ENCODE measurements at places on chromosomes 2 and 18.

DNA sequence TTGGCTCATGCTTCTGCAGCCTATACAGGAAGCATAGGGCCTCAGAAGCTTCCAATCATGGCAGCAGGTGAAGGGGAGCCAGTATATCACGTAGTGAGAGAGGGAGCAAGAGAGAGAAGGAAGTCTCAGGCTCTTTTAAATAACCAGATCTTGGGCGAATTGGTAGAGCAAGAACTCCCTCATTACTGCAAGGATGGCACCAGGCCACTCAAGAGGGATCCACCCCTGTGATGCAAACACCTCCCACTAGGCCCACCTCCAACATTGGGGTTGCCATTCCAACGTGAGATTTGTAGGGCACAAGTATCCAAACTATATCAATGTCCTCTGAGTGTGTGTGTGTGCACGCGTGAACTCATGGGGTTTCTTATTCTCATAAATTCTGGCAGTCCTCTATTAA is 37.6 kb upstream of the RMP24 start:
- DNase-seq = no peak

DNA sequence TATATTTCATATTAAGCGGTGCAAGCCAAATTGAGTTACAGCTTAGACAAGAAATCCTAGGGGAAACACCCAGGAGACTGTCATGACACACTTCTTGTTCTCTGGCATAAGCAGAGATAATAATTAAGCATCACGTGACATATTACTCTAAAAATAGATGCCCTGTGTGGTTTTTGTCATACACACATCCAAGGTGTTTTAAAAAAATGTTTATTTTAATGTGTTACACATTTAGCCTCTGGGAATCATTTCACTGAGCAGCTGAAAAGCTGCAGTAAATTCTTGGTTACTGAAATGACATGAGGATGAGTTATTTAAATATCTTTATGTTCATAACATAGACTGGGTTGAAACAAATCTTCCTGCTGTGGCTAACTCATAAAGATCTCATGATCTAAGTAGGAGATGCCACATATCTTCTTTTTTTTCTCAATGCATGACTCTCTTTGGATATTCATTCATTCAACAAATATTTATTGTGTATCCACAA is 38.0 kb upstream of the ERMN start:
- DNase-seq = no peak

DNA sequence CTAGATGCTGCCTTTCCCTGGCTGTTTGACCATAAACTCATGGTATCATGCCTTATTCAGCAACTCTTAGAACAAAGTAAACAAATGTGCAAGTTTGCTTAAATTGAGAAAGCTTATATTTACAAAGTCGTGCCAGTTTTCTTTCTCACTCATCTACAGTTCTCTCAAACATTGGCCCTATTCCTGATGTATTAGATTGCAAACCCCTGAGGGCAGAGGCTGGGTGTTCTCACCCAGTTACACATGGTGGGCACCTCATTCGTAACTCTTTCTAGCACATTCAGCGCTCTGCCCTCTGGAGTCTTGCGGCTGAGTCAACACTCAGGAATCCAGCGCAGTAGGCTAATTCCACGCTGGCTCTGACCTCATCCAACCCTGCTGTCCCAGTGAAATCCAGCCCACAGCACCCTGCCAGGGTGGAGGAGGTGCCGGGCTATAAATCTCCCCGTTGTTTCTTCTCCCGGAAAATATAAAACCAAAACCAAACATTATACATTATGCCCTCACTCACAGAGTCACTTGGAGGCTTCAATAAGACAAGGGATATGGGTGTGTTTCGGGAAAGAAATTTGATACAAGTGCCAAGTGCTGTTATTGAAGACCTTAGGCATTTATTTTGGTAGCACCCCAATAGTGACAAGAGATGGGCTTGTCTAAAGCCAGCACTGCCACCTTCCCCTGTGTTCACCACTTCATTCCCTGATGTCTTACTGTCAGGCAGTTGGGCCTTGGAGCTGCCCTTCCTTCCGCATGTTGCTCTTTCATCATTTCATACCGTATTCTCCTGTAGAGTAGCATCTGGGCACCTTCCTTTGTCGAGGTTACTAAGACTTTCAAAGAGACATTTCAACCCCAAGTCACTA is 287.4 kb downstream of the PRKCE start:
- no peak for DNase-seq

DNA sequence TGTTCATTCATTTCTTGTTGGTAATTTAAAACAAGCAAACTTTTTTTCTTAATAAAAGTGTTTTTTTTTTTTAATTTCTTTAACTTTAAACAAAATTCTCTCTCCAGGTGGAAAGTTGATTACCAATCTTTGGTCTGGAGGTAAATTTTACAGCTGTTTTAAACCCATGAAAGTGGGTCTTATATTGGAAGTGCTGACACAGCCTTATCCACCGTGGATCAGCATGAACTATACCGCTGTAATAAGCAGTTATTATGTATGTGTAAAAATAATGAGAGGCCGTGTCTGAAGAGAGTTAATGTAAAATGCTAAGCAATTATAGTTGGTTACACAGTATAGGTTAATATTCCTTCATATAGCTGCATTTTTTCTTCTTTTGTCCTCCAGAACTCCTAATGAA is 378.1 kb upstream of the ATP5MC3 start:
- no peak for DNase-seq

DNA sequence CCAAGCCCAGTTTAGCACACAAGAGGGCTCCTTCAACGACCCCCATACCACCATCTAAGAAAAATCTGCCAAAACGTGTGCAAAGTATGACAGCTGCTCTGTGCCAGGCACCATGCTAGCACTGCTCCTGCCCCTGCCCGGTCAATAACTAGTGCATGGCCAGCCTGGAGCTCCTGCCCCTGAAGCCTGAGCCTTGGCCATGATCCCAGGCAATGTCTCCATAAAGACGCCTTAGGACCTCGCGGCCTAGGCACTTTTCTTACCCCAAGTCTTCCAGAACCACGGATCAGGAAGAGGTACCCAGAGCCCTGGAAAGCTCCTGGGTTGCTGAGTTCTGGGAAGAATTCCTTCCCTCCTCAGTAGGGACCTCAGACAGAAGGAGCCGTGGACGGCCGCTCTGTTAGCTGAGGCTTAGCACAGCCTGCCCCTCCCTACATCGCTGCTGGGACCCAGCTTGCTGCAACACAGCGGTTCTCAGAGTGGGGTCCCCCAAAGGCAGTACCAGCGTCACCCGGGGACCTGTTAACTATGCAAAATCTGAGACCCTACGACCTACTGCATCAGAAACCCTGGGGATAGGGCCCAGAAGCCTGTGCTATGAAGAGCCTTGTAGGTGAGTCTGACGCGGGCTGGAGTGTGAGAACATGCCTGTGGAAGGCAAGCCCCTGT is 117.8 kb upstream of the TWIST2 start:
- no peak for DNase-seq

DNA sequence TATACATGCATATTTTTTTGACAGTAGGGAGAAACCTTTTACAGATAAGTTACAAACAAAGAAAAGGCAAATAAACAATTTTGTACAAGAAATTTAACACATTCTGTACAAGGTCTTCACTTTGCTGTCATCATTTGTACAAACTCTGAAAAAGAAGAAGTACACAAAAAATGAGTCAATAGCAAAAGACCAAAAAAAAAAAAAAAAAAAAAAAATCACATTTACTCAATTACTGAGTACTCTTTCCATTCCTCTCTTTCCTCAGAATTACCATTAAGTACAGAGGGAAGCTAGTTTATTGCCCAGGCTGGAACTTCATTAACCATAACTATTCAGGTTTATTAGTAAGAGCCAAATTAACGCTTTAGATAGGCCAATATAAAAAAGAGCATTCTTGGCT is 5.6 kb upstream of the STPG4 start:
- no peak for DNase-seq

Data from activated CD8-positive, alpha-beta memory T cell treated with anti-CD3 and anti-CD28 coated beads, Interleukin-2, amount 10 ng/mL, durations not matched to agents 7 days and 5 days (primary cell).